ENCODE measurements at places on chromosomes 5 and 9.

DNA sequence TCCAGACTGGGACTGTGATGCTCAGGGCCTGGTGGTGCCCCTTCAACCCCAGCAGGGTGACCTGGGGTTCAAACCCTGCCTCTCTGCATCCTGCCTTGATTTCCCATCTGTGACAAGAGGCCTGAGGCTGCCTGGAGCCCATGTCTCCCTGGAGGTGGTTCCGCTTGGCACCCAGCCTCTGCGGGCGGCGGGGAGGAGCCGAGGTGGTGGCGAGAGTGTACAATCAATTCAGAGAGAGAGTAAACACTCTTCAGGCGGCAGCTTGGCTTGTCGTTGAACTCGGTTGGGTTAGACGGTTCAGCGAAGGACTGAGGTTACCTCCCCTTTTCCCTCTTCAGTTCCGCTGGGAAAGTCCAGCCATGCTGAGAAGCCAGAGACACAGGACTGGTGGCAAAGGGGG, 39.3 kb downstream of the NTNG2 start:
- no peak for DNase-seq

GRCh38 chr5:8953016-8953415, 592.9 kb downstream of the SEMA5A start:
- no peak for DNase-seq

DNA sequence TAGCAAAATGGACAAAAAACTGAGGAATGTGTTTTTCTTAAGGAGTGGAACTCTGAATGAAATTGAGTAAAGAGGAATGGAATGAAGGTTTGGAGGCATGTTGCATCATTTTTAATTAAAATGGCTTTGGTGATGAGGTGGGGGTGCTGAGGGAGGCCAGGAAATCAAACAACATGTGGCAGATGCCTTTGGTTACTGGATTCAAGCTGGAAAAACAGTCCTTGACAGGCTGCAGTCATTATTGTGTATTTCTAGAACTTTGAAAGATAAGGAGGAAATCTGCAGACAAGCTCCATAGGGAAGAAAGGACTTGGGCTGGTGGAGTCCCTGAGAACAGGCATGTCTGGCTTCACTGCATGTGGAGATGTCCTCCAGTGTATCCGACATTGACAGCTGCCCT, 203.5 kb upstream of the HAPLN1 start:
- DNase-seq, result no peak

DNA sequence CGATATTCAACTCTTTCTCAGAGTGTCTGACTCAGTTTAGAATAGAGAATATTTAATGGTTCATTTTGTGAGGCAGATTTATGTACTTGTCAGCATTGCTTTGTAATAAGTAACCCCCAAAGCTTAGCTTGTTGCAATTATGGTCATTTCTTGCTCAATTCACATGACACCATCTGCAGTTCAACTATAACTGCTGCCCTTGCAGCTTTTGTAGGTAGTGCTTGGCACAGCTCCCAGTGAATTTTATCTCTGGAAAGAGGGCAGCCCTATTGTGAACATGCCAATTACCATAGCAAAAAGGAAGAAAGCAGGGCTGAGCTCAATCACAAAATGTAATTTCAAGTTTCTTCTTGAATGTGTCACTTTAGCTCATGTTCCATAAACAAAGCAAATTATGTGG, 1587.7 kb upstream of the ACO1 start:
- no peak for DNase-seq

DNA sequence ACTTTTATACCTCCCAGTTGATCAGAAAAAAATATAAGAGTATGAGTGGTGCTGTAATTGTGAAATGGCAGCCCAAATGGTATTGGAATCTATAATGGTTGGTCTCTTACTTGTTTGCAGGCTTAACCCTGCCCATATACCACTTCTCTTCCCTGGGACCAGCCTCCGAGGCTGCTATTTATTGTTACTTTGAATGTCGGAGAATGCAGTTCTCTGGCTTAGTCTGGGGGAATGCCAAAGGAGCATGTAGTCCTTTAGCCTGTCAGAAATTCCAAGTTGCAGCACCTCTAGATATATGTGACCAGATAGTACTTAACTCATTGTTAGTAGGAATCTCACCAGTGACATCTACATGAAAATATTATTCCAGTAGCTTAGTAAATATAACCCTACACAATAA, 47.5 kb downstream of the SLC44A1 start:
- no peak for DNase-seq

- no peak for DNase-seq
Observed at GRCh38 chr9:85062385-85063022, 393.0 kb downstream of the NTRK2 start.
